ENCODE measurements at places on chromosomes 16 and 17. TPM values are rescaled to one million over a fixed set of nuclear protein-coding genes. Genes with fewer than 3 reads are reported as not detected.

Gene GPRC5B
- not detected for total RNA-seq

Gene PLA2G10
- not detected for total RNA-seq

Gene LGALS9
- 17.3 TPM for total RNA-seq

Gene GLTPD2
- not detected for total RNA-seq

Gene TEX14
- 0.31 TPM for total RNA-seq

Gene AATK
- 0.98 TPM for total RNA-seq

Gene SLC16A6
- total RNA-seq = 2.8 TPM

Gene HYDIN
- total RNA-seq = not detected

Gene CASKIN1
- 4.4 TPM for total RNA-seq

Gene NPIPB12
- 67.9 TPM for total RNA-seq

Gene ALOX15B
- 0.16 TPM for total RNA-seq

Gene SALL1
- not detected for total RNA-seq

Gene PIGQ
- 18.6 TPM for total RNA-seq

Gene DNAAF8
- 0.18 TPM for total RNA-seq

Gene MYH1
- not detected for total RNA-seq

Gene MPP3
- total RNA-seq = 0.27 TPM

Gene KRT12
- not detected for total RNA-seq

Gene TBC1D3I
- total RNA-seq = 0.38 TPM

- peaks cover 11% of the 10 kb centered on the region for H3K27me3 ChIP-seq
- H3K4me3 ChIP-seq = no peak overlapping the region
- H3K36me3 ChIP-seq = peaks cover 3% of the 10 kb centered on the region
- H3K4me1 ChIP-seq = peaks cover 7% of the 10 kb centered on the region
Measured at GRCh38 chr16:19095654-19096053, 18.1 kb upstream of the ITPRIPL2 start.

DNA sequence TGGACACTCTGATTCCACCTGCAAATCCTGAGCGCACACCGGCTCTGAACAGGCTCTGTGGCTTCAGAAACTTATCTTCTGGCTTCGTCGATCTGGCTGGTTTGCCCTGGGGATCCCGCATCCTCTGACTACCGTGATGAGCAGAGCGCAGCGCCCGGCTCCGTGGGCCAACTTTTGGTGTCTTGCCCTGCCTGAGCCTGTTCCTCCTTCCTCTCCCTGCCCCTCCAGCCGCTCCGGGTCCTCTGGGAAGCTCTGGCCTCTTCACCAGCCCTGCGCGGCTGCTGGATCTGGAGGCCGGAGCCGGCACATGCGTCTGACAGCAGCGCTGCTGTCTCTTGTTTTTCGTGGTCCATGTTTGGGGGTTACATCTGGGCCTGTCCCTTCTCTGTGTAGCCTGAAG is 65.6 kb downstream of the JPH3 start:
- H3K4me3 ChIP-seq = no peak overlapping the region
- H3K36me3 ChIP-seq = no peaks in the 10 kb centered on the region
- H3K27ac ChIP-seq = no peak overlapping the region
- H3K27me3 ChIP-seq = no peaks in the 10 kb centered on the region
- H3K4me1 ChIP-seq = no peaks in the 10 kb centered on the region
- DNase-seq = no peak

- H3K27ac ChIP-seq = peak overlapping the region; percentile 99
- H3K4me3 ChIP-seq = peak overlapping the region; percentile 96
- H3K36me3 ChIP-seq = peaks cover 96% of the 10 kb centered on the region
- peak; percentile 93 for DNase-seq
Measured at GRCh38 chr17:40560592-40561293, 4.5 kb downstream of the CCR7 start.

DNA sequence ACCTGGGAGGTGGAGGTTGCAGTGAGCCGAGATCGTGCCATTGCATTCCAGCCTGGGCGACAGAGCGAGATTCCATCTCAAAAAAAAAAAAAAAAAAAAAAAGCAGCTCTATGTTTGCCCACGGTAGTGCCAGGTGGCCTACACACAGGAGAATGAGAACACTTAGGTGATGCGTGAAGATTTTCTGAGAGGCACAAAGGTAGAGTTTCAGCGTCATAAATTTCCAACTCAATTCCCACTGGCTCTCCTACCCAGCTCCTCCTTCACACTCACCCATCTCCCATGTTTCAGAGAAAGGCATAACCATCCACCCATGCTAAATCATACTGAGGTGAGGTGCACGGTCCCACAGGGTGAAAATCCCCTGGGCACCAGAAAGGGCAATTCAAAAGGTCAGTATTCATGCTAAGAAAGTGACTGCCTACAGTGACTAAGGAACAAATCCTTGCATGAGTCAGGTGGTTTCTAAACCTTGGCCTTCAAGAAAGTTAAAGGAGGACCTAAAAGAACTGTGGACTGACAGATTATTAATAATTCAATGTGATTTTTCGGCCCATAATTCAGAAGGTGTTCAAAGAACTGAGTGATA is 4.8 kb downstream of the DCAKD start:
- DNase-seq = peak; percentile 53
- H3K27ac ChIP-seq = peak overlapping the region; percentile 55
- no peaks in the 10 kb centered on the region for H3K27me3 ChIP-seq
- peaks cover 55% of the 10 kb centered on the region for H3K4me1 ChIP-seq
- H3K36me3 ChIP-seq = peaks cover 29% of the 10 kb centered on the region

GRCh38 chr17:65259696-65260485 is 122.7 kb downstream of the RGS9 start:
- no peaks in the 10 kb centered on the region for H3K36me3 ChIP-seq
- H3K4me3 ChIP-seq = no peak overlapping the region
- H3K27me3 ChIP-seq = peaks cover 2% of the 10 kb centered on the region
- peaks cover 12% of the 10 kb centered on the region for H3K4me1 ChIP-seq

- no peak overlapping the region for H3K4me3 ChIP-seq
- H3K27ac ChIP-seq = no peak overlapping the region
- H3K27me3 ChIP-seq = no peaks in the 10 kb centered on the region
Measured at GRCh38 chr17:19384723-19385391, 2.1 kb downstream of the MFAP4 start.

DNA sequence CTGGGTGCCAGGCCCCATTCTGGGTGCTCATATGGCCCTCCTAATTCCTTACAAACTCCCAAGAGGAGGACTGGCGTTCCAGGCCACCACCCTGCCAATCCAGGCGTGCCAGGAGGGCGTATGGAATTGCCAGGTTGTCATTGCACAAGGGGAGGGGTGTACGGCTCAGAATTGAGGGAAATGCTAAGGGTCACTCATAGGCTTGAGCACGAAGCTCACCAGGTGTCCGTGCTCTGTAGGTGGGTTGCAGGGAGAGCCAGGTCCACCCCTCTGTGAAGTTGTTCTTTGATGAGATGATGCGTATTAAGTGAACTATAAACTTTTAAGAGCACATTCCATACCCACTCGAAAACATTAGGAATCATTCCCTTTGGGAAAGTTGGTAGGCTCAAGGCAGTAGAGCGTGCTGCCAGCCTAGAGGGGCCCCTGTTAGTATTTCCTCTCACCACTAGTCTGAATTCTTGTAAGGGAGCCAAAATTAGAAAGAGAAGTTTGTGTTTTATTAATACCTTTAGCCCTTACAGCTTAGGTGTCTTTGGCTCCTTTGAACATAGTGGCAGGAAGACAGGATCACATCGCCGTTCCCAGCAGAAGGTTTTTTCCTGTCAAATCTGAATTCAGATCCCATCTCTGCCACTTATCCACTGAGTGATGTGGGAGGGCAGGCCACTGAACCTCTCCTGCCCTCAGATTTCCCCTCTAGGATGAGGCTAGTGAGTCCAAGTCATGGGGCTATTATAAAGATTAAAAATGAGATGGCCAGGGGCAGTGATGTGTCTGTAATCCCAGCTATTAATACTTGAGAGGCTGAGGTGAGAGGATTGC is 38.7 kb upstream of the NFAT5 start:
- H3K27me3 ChIP-seq = no peaks in the 10 kb centered on the region
- no peak for DNase-seq
- H3K4me3 ChIP-seq = no peak overlapping the region
- H3K27ac ChIP-seq = no peak overlapping the region
- peaks cover 32% of the 10 kb centered on the region for H3K4me1 ChIP-seq
- H3K36me3 ChIP-seq = peaks cover 3% of the 10 kb centered on the region

DNA sequence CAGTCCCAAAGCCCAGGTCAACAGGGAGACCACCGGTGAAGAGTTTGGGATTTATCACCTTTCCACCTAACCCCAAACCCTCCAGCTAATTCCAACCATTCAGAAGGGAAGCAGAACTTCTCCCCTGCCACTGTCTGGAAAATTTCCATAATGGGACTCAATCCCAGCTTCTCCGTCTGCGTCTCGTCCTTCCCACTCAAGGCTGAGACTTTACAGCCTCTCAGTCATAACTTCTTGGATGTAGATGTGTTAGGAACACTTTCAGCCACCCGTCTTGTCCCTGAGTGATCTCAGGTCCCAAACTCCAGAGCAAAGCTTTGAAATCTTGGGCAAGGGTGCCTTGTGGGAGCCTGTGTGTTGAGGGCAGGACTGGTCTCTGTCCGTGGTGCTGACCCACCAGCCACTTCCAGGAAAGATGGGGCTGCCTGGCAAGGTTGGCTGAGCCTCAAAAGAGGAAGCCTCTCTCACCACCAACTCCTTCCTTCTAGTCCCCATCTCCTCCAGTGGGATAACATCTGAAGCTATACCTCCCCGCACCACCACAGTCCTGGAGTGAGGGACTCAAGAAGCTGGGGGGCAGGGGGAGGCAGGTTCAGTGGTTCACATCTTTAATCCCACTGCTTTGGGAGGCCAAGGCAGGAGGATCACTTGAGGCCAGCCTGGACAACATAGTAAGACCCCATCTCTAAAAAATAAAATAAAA is 9.3 kb downstream of the GAS2L2 start:
- H3K4me1 ChIP-seq = peaks cover 22% of the 10 kb centered on the region
- H3K27ac ChIP-seq = no peak overlapping the region
- DNase-seq = peak; percentile 33
- H3K4me3 ChIP-seq = no peak overlapping the region

GRCh38 chr17:82957469-82957795 is 117.6 kb upstream of the ZNF750 start:
- peaks cover 38% of the 10 kb centered on the region for H3K36me3 ChIP-seq
- H3K4me1 ChIP-seq = no peaks in the 10 kb centered on the region
- no peak overlapping the region for H3K27ac ChIP-seq
- DNase-seq = no peak

DNA sequence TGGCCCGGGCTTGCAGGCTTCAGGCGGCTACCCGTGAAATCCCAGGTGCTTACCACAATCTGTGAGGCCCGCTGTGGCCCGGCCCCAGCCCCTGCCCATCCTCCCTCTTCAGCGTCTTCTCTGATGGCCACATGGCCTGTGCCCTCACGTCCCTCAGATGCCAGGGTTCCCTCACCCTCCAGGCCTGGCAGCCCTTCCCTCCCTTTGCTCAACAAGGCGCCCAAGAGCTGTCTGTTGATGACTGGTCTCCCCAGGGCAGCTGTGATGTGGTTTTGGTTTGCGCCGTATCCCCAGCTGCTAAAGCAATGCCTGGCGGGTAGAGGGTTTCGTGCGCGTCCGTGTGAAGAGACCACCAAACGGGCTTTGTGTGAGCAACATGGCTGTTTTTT is 35.1 kb downstream of the PMM2 start:
- peaks cover 7% of the 10 kb centered on the region for H3K4me1 ChIP-seq
- H3K27me3 ChIP-seq = no peaks in the 10 kb centered on the region
- no peak overlapping the region for H3K27ac ChIP-seq
- H3K4me3 ChIP-seq = no peak overlapping the region
- DNase-seq = no peak

DNA sequence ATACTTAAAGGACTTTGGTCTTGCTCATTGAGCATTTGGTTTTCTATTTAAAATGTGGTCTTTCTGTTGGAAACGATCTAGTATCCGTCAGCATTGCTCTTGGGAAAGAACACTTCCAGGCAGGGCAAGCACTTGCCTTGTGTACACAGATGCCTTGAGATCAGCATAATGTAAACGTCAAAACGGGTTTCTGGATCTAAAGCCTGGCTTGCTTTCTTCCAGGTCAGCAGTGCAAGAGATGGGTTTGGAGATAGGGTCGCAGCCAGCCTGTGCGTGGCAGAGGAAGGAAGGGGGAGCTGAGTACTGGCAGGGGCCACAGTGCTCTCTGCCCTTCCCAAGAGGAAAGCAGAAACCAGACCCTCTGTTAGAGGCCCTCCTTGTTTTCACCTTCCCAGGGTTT is 175.5 kb downstream of the LGALS9B start:
- H3K27me3 ChIP-seq = no peaks in the 10 kb centered on the region
- H3K4me1 ChIP-seq = peaks cover 2% of the 10 kb centered on the region
- DNase-seq = no peak

GRCh38 chr17:7856011-7856810 is 1.1 kb downstream of the NAA38 start:
- H3K27me3 ChIP-seq = no peaks in the 10 kb centered on the region
- no peak overlapping the region for H3K4me3 ChIP-seq
- H3K27ac ChIP-seq = no peak overlapping the region
- peaks cover 26% of the 10 kb centered on the region for H3K36me3 ChIP-seq
- peak; percentile 57 for DNase-seq

- no peaks in the 10 kb centered on the region for H3K36me3 ChIP-seq
- no peak overlapping the region for H3K4me3 ChIP-seq
- H3K4me1 ChIP-seq = peaks cover 9% of the 10 kb centered on the region
- no peak overlapping the region for H3K27ac ChIP-seq
- H3K27me3 ChIP-seq = peaks cover 54% of the 10 kb centered on the region
Measured at GRCh38 chr17:38608648-38609047, 2.9 kb upstream of the SRCIN1 start.

GRCh38 chr17:20010099-20010863 is 1.1 kb downstream of the SPECC1 start:
- H3K27me3 ChIP-seq = peaks cover 48% of the 10 kb centered on the region
- peaks cover 7% of the 10 kb centered on the region for H3K4me1 ChIP-seq
- DNase-seq = no peak
- H3K4me3 ChIP-seq = peak overlapping the region; percentile 72

GRCh38 chr16:73321853-73322252 is 273.9 kb upstream of the ZFHX3 start:
- no peaks in the 10 kb centered on the region for H3K4me1 ChIP-seq
- H3K27me3 ChIP-seq = peaks cover 3% of the 10 kb centered on the region
- DNase-seq = no peak
- H3K36me3 ChIP-seq = no peaks in the 10 kb centered on the region
- H3K4me3 ChIP-seq = no peak overlapping the region
- no peak overlapping the region for H3K27ac ChIP-seq

- H3K4me1 ChIP-seq = no peaks in the 10 kb centered on the region
- no peak for DNase-seq
- H3K36me3 ChIP-seq = no peaks in the 10 kb centered on the region
- H3K27me3 ChIP-seq = no peaks in the 10 kb centered on the region
Measured at GRCh38 chr17:73365301-73365874, 53.6 kb upstream of the CDC42EP4 start.
